NCI-H1105 (cell line): ENCODE measurements at places on chromosomes 2 and 18.

- DNase-seq: no peak
Observed at GRCh38 chr18:52678034-52678433, 338.0 kb downstream of the DCC start.

GRCh38 chr2:236250909-236251579, 13.2 kb downstream of the ASB18 start:
- DNase-seq: no peak

GRCh38 chr2:24021122-24021998, 11.5 kb downstream of the MFSD2B start:
- DNase-seq: no peak

DNA sequence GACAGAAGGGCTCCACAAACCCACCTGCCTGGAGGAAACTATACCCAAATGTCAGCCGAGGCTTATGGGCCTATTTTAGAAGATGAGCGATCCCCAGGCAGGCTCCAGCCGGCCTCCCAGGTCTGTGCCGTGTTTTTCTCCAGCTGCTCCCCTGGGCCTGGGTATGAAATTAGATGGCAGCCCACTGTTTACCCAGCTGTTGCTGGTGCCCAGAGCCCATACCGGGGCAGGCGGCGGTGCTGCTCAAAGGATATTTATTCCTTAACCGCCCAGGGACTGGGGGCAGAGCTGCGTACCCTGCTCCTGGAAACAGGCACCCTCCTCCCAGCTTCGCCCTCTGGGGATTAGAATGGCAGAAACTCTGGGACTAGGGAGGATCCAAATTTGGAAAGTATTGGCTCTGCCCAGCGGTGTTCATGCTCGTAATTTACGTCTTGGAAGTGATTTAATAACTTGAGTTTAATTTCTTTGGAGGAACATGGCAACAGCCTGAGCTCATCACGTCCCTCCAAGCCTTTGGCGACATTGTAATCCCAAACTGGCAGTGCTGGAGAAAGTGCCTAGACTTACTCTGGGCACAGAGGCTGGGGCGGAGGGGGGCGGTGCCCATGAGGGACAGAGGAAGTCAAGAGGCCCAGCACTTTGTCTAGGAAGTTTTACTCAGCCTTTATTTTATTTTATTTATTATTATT, 199.2 kb downstream of the KLHL29 start:
- DNase-seq: peak; percentile 74

DNA sequence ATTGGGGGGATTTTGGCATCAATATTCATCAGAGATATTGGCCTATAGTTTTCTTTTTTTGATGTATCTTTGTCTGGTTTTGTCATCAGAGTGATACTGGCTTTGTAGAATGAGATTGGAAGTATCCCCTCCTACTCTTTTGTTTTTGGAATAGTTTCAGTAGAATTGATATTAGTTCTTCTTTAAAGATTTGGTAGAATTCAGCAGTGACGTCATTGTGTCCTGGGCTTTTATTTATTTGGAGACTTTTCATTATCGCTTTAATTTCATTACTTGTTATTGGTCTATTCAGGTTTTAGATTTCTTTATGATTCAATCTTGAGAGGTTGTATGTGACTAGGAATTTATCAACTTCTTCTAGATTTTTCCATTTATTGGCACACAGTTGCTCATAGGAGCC, 825.5 kb upstream of the NXPH2 start:
- DNase-seq: no peak

DNA sequence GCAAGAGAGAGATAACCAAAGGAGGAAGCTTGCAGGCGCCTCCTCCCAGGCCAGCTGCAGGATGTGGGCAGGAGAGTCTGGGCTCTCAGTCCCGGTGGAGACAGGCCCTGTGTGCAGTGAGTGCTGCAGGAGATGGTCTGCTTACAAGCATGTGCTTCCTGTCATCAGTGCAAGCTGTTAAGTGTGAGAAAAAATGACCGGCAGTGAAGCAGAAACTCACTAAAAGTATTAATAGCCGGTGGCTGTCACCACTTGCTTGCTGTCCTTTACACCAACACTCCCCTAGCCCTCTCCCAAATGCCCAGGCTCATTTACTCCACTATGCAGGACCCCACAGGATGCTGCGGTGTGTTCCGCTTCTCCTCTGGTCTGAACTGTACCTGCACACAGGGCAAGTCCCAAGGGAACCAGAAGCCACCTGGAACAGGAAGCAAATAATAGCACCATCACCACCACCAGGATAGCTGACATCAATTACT, 435.6 kb upstream of the HS6ST1 start:
- no peak for DNase-seq

DNA sequence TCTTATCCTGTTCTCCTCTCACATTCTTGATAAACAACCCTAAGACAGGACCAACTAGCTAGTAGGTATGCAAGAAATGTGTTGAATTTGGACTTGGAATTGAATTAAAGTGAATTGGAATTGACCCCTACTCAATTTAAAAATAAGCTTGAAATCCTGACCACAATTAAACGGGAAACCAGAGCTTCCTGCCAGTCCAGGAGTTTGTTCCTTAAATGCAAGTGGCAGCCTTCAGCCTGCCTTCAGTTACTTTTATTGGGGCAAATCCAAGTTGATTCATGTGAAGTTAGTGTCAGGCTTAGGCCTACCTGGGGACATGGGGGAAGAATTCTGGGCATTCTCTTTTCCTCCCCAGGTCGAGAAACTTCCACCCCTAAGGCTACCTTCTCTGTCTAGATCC, 457.6 kb downstream of the BCL11A start:
- DNase-seq: no peak

GRCh38 chr18:53997064-53997463, 227.4 kb downstream of the MBD2 start:
- DNase-seq: no peak

DNA sequence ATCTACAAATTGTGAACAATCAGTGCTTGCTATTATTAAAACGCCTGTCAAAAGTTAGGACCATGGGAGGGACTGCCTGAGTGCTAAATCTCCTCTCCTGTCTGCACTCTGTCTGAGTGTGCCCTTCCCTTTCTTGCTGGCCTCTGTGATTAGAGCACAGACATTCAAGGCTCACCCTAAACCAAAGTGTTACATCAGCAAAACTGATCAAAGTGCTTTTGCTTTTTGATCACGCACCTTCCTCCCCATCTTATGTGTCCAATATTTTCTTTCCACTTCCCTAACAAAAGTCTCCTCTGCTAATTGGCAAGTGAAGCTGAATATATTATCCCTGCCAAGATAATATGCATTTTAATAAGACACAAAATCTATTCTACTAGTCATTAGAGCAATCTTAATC, 30.5 kb upstream of the DNAJC10 start:
- no peak for DNase-seq

DNA sequence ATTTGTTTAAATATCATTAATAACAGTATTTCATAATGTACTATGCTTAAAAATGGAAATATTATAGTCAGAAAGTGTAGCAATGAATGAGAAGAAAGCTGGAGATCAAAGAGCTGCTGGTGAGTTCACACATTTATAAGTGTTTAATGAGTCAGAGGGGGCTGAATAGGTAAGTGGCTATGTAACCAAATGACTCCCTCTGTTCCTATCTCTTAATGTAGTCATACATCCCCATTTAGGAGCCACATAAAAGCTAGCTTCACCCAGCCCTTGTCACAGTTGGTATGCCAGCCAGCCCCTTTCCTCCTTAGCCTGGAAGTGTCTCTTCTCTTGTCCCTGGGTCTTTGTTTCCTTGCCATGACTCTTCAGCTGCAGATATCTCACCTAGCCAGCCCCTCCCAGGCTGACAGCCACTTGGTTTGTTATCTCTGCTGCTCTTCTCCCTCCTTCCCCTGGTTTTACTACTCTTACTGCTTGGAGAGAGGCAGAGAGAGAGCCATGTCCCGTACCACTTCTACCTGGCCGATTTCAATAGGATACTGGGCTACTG, 438.6 kb upstream of the HNMT start:
- no peak for DNase-seq

GRCh38 chr2:173417341-173417740, 62.7 kb downstream of the CDCA7 start:
- DNase-seq: no peak

- DNase-seq: no peak
Observed at GRCh38 chr2:68225119-68225632, 27.2 kb downstream of the PPP3R1 start.
